ENCODE measurements at places on chromosomes 2 and 18.

DNA sequence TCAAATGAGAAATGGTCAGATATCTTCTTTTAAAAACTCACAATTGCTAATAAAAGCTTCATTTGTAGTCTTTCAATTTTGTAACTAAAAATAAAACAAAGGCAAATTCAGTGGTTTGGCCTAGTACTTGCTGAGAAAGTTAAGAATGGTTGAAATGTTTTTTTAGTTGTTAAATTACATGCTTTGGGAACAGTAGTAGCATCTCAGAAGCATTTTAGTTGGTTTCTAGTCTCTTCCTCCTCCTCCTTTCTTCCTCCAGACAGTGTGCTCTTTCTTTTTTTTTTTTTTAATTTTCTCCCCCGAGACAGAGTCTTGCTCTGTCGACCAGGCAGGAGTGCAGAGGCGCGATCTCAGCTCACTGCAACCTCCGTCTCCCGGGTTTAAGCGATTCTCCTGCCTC, 9.8 kb downstream of the TRAK2 start:
- no peak for DNase-seq

GRCh38 chr2:40164736-40165508, 287.0 kb downstream of the SLC8A1 start:
- no peak for DNase-seq

GRCh38 chr2:74552914-74553811, 579 bp downstream of the LOXL3 start:
- no peak for DNase-seq

- peak; percentile 54 for DNase-seq
Measured at GRCh38 chr18:3998698-3999333, 456.3 kb downstream of the DLGAP1 start.

- peak; percentile 75 for DNase-seq
Measured at GRCh38 chr2:20444101-20444992, 2.5 kb upstream of the RHOB start.

All from fibroblast of skin of right quadriceps (primary cell).